ENCODE measurements at places on chromosomes 5 and 9.

- DNase-seq = no peak
These were observed 273.2 kb downstream of the ARL15 start for GRCh38 chr5:54037205-54037604.

DNA sequence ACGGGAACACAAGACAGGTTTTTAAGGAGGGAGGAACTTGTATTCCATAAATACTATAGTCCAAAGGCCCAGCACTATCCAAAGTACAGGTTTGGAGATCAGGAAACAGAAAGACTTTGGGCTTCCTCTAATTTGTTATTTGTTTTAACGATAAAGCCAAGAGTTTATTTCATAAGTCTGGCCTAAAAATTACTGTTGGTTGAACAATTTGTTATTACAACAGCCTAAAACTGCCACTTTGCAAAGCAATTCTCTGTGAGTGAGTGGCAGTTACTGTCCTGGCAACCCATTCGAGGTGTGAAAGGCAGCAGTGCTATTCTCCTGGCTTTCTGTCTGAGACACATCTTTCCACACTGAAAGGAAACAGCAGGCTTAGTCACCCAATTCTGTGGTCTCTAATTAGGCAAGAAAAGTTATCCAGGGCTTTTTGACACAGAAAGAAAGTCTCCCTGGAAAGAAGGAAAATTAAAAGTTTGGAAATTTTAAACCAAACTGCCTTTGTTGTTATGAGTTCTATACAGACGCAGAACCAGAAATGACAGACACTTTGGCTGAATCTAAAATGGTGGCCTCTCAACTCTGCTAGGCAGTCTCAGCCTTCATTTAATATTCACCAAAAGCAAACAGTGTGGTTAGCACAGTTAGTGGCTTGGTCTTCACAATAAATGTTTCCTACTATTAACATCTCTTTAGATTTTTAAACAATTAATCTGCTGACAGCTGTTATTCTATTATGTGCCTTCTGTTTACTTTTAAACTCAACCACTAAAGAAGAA is 33.9 kb downstream of the PSMB7 start:
- no peak for DNase-seq

DNA sequence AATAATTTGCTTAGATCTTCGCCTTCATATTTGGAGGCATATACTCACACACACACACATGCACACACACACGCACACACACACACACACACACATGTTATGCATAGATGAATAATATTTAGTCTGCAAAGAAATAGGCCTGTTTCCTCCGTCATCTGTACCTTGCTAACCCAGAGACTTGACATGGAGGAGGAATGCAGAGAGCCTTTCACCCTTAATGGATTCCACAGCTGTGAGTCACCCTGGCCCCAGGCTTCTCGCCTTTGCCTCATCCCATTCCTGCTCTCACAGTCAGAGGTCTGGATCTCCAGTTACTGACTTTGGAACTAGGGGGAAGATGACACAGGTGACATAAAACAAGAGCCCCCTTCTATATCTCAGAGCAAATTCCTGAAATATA is 29.7 kb downstream of the ZNF462 start:
- DNase-seq = no peak

- no peak for DNase-seq
These were observed 161.5 kb upstream of the NR4A3 start for GRCh38 chr9:99660191-99660636.

DNA sequence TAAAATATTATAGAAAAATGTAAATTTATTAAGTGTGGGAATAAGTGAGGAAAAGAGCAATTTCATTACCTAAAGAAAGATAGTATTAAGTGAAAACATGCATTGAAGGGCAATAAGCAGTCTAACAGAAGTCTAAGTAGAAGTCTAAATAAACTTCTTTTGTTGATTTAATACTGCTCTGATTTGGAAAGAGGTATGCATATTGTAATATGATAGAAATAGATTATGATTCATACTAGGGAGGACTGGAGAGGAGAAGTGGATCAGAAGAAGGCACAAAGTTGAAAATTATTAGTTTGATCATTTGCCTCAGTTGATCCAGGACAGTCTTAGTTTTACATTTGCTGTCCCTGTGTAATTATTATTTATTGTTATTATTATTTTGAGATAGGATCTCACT is 6.6 kb upstream of the ERBIN start:
- DNase-seq = no peak

DNA sequence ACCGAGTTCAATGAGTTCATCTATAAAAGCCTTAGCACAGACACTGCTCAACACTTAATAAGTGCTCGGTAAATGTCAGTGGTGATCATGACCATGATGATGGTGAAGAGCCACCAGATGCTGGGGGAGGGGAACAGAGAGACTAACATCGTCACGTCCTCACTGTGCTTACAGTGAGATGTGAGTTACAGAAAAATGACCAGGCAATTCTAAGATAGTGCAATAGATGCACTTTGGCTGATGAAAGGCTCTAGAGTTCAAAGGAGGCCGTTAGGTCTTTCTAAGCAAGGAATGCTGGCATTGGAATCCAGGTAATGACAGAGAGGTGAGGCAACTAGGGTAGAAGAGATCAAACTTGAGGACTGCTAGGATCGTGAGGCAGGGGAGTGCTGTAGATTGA is 36.7 kb downstream of the ARL15 start:
- DNase-seq = no peak

DNA sequence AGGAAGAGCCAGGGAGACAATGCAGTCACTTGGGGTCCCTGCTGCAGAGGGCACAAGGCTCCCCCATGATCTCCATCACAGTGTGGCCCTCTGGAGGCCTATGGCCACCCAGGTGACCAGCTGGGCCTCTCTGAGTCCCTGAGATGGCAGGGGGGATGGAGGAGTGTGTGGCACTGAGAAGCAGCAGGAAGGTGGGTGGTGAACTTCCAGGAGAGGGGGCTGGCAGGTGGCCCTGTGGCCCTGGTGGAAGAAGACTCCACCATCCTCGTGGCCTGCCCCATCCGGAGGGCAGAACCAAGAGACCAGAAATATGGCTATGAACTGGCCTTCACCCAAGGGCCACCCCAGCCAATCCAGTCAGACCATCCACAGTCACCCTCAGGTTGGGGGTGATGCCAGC is 31.7 kb upstream of the AFAP1L1 start:
- no peak for DNase-seq

DNA sequence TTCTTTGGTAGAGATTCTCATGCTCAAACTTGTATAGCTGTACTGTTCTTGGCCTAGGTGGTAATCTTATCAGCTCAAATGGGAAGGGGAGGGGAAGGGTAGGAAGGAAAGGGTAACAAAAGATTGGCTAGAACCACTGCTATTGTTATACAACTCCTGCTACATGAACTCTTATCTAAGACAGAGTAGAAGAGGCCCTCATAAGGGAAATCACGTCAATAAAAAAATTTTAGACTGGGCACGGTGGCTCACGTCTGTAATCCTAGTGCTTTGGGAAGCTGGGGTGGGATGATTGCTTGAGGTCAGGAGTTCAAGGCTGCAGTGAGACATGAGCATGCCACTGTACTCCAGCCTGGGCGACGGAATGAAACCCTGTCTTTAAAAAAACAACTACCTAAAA is 15.9 kb downstream of the STOM start:
- DNase-seq = no peak

- no peak for DNase-seq
These were observed 48.6 kb upstream of the SH3PXD2B start for GRCh38 chr5:172502969-172503368.

DNA sequence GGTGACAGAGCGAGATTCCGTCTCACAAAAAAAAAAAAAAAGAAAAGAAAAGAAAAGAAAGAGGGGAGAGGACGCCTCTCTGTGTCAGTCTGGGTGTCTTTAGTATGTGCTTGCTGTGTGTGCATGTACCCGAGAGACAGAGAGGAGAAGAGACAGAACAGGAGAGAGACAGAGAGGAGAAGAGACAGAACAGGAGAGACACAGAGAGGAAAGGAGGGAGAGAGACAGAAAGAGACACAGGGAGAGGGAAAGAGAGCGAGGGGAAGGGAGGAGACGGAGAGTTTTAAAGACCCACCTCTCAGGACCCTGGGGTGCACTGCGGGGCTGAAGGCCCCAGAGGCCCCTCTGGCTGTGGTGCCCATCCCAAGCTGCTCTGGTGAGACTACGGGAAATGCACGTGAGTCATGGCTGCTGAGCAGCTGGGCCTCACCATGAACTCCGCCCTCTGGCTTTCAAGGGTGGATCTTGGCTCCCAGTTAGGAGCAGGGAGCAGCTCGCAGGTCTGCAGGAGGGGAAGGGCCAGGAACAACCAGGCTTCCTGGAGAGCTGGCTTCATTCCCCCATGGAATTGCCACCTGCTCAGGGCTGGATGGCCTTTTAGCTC is 7.9 kb downstream of the SLC6A3 start:
- no peak for DNase-seq

- no peak for DNase-seq
These were observed 26.1 kb downstream of the PLPPR1 start for GRCh38 chr9:101054657-101055056.

- DNase-seq = no peak
These were observed 31.0 kb downstream of the MARCHF6 start for GRCh38 chr5:10384483-10384882.

- no peak for DNase-seq
These were observed 459.4 kb upstream of the NMUR2 start for GRCh38 chr5:152864447-152864846.

DNA sequence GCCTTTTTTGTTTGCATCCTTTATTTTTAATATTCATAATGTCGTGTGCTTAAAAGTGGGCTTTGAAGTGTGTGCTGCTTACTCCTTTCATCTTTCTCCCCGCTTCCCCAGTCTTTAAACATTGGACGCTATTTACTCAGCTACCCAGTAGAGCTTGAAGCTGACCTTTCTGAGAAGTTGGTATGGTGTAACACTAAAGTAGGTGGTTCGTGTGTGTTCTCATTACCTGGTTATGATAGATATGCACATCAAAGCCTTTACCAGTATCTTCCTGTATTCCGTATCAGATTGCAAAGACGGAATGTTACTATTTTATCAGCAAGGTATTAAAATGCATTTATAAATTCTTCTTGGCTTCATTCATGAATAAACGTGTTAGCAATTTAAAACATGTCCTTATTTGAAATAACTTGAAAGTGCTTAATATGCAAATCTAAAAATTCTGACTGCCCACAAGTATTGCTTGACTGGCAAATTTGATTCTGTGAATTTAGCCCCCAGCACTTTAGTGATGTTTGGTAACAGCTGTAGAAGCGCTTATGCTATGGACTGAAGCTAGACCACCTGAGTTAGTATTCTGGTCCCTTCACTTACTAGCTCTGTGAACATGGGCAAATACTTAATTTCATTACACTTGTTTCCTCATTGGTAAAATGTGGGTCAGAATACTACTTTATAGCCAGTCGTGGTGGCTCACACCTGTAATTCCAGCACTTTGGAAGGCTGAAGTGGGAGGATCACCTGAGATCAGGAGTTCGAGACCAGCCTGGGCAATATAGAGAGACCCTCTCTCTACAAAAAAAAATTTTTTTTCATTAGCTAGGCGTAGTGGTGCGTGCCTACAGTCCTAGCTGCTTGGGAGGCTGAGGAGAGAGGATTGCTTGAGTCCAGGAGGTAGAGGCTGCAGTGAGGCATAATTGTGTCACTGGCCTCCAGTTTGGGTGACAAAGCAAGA is 1.7 kb downstream of the RRAGA start:
- no peak for DNase-seq

DNA sequence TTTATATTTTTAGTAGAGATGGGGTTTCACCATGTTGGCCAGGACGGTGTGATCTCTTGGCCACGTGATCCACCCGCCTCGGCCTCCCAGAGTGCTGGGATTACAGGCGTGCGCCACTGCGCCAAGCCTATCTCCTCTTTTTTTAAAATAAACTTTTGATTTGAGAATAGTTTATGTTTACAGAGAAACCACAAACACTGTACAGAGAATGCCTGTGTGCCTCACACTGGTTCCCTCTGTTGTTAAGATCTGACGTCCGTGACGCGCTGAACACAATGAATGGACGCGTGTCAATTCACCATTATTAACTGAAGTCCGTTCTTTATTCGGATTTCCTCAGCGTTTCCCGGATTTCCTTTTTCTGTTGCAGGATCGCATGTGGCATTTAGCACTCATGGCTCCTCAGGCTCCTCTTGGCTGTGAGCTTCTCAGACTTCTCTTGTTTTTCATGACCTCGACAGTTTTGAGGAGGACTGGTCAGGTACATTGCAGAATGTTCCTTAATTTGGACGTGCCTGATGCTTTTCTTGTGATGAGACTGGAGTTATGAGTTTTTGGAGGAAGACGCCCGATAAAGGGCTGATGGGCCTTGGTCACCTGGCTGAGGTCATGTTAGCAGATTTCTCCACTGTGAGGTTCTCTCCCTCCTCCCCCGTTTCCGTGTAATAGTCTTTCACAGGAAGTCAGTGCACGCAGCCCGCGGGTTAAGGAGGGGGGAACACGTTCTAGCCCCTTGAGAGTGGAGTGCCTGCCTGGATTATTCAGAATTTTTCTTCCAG is 69.6 kb downstream of the ANKRD33B start:
- peak; percentile 77 for DNase-seq

GRCh38 chr5:157971571-157972216 is 112.7 kb upstream of the CLINT1 start:
- DNase-seq = no peak

DNA sequence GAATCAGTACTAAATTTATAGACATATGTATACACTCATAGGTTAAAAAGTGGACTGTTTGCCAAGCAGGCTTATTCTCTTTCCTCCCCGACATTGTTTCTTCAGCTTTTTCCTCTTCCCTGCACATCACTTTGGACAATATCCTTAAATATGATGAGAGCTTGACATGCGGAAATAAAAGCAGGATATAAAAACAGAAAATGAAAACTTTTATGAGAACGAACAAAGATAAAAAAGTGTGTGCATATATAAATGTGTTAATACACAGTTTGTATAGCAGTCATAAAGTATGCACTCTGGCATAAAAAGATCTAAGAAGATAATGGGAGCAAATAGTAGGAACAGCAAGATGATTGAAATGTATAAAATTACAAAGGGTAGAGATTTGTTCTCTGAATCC is 86.4 kb upstream of the IFNE start:
- no peak for DNase-seq

DNA sequence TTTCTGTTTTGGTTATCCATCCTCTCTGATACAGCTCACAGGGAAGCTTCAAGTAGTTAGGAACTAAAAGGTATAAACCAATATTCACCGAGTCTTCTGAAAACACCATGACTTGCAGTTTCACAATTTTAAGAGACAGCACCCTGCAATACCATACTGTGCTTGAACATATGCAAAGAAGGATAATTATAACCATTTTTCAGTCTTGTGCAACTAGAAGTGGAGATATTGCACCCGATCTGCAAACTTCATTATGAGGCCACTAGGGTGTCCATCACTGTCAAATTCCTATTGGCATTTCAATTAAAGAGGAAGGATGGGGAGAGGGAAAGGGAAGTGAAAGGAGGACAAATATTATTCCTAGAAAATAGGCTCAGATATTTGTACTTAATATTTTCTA is 32.4 kb upstream of the CEP120 start:
- no peak for DNase-seq

GRCh38 chr5:55523293-55523692 is 11.5 kb downstream of the PLPP1 start:
- no peak for DNase-seq

DNA sequence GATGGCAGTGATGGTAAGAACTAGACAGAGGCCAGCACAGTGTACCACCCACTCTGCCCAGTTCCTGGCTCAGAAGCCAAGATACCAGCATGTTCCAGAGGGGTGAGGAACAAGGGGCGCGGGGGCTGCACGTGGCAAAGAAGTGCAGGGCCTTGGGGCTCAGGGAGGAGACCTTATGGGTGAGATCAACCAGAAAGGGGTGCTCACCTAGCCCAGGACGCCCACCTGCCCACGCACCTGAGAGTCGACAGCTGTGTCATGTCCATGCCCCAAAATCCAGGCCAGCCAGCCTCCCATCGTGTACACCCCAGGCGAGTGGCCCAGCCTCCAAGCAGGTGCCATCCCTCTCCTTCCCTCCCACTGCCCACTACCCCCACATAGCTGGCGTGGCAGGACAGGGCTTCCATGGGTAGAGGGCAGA is 34.9 kb downstream of the BICD2 start:
- no peak for DNase-seq
